Body of pancreas (tissue), 4 donors: ENCODE measurements at places on chromosomes 12 and 14. TPM values are rescaled to one million over a fixed set of nuclear protein-coding genes. Genes with fewer than 3 reads are reported as not detected.

Gene BMAL2
- total RNA-seq, result 4.3 TPM

GRCh38 chr12:78442454-78442801, 422.1 kb upstream of the SYT1 start:
- no peak for DNase-seq

- DNase-seq, result no peak
Observed at GRCh38 chr12:24728366-24728765, 220.5 kb downstream of the BCAT1 start.

DNA sequence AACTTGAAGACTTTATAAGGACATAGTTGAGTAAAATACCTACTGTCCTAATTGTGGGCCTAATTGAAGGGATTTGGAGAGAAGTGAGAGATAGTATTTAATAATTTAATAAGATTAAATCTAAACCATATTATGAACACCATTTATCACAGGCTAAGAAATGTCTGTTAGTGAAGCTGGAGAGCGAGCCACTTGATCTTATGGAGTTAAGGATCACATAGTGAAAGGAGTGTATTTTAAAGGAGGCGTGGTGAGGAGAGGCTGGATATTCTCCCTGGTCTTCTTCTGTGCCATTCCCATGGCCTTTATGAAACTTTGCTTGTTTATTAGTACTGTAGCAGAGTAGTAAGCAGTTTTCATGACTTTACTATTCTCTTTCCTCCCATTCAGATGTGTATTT, 172.4 kb downstream of the TRHDE start:
- no peak for DNase-seq

GRCh38 chr12:86137936-86138335, 118.3 kb downstream of the MGAT4C start:
- DNase-seq, result no peak

GRCh38 chr12:114391088-114391487, 14.9 kb downstream of the TBX5 start:
- no peak for DNase-seq
